ENCODE measurements at places on chromosomes 4 and X.

DNA sequence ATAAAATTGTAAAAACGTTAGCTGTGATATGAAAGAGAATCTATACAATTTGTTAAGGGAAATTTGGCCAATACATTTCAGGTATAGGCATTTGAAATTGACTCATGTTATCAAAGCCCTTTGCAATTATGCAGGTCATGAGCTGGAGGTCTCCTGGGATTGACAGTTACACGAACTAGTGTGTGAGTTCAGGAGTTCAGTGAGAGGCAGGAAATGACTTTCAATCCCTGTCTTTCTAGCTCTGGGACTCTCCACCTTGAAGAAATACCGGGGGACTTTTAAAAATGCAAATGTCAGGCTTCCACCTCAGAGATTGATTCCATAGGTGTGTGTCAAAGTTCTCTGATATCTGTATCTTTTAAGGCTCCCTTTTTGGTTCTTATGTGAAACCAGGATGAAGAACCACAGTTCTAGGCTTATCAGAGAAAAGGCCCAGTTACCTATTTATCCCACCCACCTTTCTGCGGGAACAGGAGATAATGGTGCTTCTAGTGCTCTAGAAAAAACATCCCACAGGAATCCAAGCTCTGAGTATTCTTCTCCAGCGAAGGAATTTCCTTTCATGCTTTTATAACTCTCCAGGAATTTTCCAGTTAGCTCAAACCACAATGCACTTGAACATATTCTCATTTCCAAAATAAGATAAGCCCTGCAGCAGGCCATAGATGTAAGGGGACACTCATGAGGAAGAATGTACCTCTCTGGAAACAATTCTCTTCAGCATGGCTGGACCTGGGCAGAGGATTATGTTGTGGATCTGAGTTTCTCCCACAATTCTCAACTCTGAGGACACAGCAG is 501.0 kb downstream of the IDS start:
- no peak for DNase-seq

DNA sequence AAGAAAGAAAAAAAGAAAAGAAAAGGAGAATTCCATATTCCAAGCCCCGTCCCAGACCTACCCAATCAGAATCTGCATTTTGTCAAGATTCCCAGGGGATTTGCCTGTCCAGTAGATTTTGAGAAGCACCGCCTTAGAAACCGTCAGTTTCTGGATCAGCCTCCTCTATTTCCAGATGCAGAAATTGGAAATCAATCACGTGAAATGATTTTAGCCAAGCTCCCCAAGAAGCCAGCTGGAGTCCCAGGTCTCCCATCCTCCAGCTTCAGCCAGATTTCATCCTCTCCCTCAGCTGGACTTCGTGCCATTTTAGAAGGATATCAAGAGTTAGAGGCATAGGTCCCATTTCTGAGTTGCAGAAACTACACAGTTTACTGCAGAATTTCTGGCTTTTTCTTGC is 629.3 kb downstream of the MID1IP1 start:
- DNase-seq, result no peak

DNA sequence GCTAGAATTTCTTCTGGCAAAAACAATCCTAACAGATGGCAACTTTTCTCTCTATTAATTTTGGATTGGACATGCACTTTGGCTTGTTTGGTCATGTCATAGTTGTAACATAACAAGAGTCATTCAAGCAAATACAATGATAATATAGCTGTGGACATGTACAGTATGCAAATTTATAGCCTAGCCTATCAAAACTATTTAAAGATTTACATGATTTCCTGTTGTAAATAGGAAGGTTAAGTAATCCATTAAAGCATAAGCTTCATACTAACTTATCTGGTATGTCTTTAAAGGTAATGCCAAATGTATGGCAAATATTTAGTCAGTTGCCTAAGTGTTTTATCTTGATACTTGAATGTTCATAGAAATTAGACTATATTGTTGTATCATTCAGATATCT is 45.3 kb downstream of the RPA4 start:
- no peak for DNase-seq

- no peak for DNase-seq
Measured at GRCh38 chrX:16839852-16840460, 30.2 kb downstream of the RBBP7 start.

DNA sequence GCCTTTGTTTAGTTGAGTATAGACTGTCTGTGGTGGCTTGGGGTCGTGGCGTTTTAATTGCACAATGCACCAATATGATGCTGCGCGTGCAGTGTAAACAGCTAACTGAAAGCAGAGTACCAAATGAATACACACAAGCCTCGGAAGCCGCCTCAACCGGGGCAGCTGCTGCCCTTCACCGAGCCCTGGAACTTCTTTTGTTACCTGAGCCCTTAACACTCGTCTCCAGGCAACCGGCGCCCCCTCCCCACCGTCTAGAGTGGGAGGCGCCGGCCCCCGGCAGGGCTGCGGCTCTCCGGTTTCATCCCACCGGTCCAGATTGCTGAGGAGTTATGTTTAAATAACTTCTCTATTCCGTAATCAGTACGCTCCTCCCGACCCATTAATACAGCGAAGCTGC is 173.2 kb upstream of the TBL1X start:
- peak; percentile 47 for DNase-seq
